Hypothalamus (tissue), 51 donors: ENCODE measurements at places on chromosomes 1 and 21.

GRCh38 chr21:28828021-28828420, 164.7 kb downstream of the LTN1 start:
- DNase-seq, result no peak

GRCh38 chr1:110220324-110220723, 10.2 kb downstream of the KCNC4 start:
- no peak for DNase-seq

- DNase-seq, result no peak
Measured at GRCh38 chr1:172893146-172893841, 157.4 kb downstream of the TNFSF18 start.

DNA sequence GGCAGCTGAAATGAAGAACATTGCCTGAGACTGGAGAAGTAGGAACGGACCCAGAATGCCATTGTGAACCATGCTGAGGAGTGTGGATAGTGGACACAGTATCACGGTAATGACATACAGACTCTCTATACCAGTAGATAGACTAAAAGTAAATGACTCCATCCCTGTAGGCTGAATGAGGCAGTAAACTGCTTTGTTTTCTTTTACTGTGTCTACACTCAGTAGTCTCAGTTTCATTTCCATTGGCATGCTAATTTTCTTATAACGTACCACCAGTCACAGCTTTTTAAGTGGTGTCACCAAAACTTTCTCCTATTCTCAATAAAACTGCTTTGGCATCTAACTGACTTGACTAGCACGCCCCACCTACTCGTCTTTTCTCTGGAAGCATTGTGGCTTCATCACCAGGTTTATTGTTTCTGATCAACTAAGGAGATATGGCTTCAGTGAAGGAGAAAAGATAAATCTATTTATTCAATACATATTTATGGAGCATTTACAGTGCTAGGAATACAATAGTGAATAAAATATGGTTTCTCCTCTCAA, 8.4 kb upstream of the ZNF697 start:
- DNase-seq, result no peak

DNA sequence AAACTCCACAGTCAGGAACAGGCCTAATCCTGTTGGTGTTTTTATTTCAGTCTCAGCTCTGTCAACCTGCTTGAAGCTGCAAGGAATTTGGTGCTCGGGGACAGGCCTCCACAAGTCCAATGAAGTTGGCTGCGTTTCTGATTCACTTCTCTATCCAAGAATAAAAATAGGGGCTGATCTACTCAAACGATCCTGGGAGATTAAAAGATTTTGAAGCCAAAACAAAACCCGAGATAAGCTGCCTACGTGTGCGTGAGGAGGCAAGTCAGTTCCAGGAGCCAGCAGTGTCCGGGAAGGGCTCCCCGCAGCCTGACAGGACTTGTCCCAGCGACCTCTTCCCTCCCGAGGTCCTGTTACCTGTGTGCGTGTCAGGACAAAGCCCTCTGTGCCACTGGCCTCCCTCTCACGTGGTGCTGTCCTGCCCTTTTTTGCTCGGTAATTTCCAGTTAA, 98.0 kb downstream of the ETS2 start:
- no peak for DNase-seq

- DNase-seq, result no peak
Measured at GRCh38 chr1:234504969-234505768, 26.2 kb upstream of the TARBP1 start.

DNA sequence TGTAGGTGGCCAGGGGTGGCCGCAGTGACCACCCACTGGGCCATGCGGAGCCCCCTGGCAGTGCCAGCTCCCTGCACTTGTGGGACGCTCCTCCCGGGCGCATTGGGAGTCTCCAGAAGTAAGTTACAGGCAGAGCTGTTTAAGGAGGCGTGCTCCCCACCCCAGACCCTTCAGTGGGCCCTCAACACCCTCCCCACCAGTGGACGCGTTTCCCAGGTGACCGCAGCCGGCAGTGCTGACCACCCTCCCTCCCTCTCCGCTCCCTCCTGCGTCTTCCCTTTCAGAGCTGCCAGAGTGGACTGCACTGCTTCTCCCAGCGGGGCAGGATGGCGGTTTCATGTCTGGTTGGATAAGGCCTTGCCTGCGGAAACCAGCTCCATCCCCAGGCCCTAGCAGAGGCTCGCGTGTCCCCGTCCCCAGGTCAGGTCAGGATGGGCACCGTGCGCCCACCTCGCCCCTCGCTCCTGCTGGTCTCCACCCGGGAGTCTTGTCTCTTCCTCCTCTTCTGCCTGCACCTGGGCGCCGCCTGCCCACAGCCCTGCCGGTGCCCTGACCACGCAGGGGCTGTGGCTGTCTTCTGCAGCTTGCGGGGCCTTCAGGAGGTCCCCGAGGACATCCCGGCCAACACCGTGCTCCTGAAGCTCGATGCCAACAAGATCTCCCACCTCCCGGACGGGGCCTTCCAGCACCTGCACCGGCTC, 1.1 kb downstream of the LRRC3 start:
- DNase-seq, result no peak
